Natural killer cell (primary cell): ENCODE measurements at places on chromosomes 1 and 21. TPM values are rescaled to one million over a fixed set of nuclear protein-coding genes. Genes with fewer than 3 reads are reported as not detected.

GRCh38 chr1:48817505-48818114, 40.9 kb upstream of the BEND5 start:
- H3K4me1 ChIP-seq = no peaks in the 10 kb centered on the region
- no peak overlapping the region for H3K4me3 ChIP-seq
- no peaks in the 10 kb centered on the region for H3K36me3 ChIP-seq
- no peak for DNase-seq
- no peaks in the 10 kb centered on the region for H3K27me3 ChIP-seq
- no peak overlapping the region for H3K27ac ChIP-seq

DNA sequence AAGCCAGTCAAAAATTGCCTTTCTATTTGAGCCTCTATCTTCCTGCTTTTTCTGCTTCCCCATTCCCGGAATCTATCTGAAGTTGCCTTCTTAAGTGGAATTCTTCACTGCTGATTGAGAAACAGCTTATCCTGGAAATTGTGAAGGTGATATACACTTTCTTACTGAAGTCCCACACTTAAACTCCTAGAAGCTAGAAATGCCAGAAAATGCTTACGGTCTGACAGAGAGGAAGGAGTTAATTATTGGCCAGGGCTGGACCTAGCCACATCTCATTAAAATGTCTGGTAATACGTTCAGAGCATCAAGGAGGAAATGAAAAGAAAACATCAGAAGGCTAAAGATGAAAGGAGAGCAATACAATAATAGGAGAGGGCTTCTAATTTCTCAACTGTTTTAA, 292.5 kb upstream of the SNX7 start:
- no peaks in the 10 kb centered on the region for H3K4me1 ChIP-seq
- H3K27me3 ChIP-seq = no peaks in the 10 kb centered on the region
- no peaks in the 10 kb centered on the region for H3K36me3 ChIP-seq
- H3K27ac ChIP-seq = no peak overlapping the region

- H3K27me3 ChIP-seq = no peaks in the 10 kb centered on the region
- H3K36me3 ChIP-seq = no peaks in the 10 kb centered on the region
Measured at GRCh38 chr1:4974981-4975685, 320.7 kb downstream of the AJAP1 start.

- peaks cover 36% of the 10 kb centered on the region for H3K4me1 ChIP-seq
- H3K27me3 ChIP-seq = peaks cover 76% of the 10 kb centered on the region
- no peak for DNase-seq
- H3K4me3 ChIP-seq = no peak overlapping the region
- no peaks in the 10 kb centered on the region for H3K36me3 ChIP-seq
- no peak overlapping the region for H3K27ac ChIP-seq
Measured at GRCh38 chr1:197907846-197908616, 5.6 kb downstream of the C1orf53 start.

DNA sequence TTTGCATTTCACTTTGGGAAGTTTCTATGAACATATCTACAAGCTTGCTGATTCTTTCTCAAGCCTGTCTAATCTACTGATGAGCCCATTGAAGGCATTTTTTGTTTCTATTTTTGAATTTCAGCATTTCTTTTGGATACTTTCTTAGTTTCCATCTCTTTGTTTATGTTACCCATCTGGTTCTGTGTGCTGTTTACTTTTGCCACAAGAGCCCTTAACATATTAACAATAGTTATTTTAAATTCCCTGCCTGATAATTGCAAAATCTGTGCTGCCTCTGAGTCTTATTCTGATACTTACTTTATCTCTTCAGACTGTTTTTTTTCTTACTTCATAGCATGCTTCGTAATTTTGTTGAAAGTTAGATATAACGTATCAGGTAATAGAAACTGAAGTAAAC, 75.8 kb upstream of the ZRANB2 start:
- H3K4me3 ChIP-seq = no peak overlapping the region
- H3K27me3 ChIP-seq = no peaks in the 10 kb centered on the region
- no peak for DNase-seq
- no peaks in the 10 kb centered on the region for H3K36me3 ChIP-seq

ANGPTL3 gene
- not detected for total RNA-seq

TRIM58 gene
- 0.50 TPM for total RNA-seq

XCL2 gene
- 92.9 TPM for total RNA-seq

ATF3 gene
- 62.2 TPM for total RNA-seq
